GM23338 (cell line): ENCODE measurements at places on chromosomes 2 and 18. TPM values are rescaled to one million over a fixed set of nuclear protein-coding genes. Genes with fewer than 3 reads are reported as not detected.

The CLEC4F gene
- total RNA-seq = not detected in 2 replicates

The RUFY4 gene
- 0.04 TPM in 1 of 2 replicates, not detected in the other for total RNA-seq

The POMC gene
- 7.8 and 12.3 TPM in 2 replicates for total RNA-seq

The MAP2 gene
- total RNA-seq = 3.2 and 4.4 TPM in 2 replicates

DNA sequence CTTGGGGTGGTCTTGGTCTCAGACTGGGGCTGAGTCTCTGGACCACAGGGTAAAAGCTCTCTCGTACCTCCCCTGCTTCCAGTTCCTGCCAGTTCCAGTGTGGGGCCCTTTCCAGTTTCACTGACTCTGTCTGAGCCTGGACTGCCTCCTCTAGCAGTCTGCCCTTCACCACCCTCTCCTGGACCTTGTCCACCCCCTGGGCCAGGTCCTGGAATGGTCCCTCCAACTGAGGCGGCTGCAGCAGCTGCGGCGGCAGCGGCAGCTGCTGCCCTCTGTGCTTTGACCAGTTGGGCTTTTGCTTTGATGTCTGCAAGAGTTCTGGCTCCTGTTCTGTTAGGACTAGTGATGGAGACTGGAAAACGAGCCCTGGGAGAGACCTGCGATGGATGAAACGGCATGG, 70.7 kb upstream of the DTNB start:
- peaks cover 11% of the 10 kb centered on the region; the same call in 1 of the 2 replicates for H3K36me3 ChIP-seq
- H3K27ac ChIP-seq = no peak overlapping the region
- H3K4me1 ChIP-seq = peaks cover 13% of the 10 kb centered on the region
- no peaks in the 10 kb centered on the region for H3K27me3 ChIP-seq

- no peaks in the 10 kb centered on the region for H3K36me3 ChIP-seq
- no peaks in the 10 kb centered on the region for H3K27me3 ChIP-seq
- no peak overlapping the region for H3K27ac ChIP-seq
- no peak overlapping the region for H3K4me3 ChIP-seq
- no peak for DNase-seq
These were observed 202.3 kb downstream of the MYO3B start for GRCh38 chr2:170380267-170380666.

- no peak for DNase-seq
- H3K27me3 ChIP-seq = no peaks in the 10 kb centered on the region
- no peak overlapping the region for H3K27ac ChIP-seq
- no peak overlapping the region for H3K4me3 ChIP-seq
These were observed 39.8 kb upstream of the TMEM163 start for GRCh38 chr2:134758633-134759032.

DNA sequence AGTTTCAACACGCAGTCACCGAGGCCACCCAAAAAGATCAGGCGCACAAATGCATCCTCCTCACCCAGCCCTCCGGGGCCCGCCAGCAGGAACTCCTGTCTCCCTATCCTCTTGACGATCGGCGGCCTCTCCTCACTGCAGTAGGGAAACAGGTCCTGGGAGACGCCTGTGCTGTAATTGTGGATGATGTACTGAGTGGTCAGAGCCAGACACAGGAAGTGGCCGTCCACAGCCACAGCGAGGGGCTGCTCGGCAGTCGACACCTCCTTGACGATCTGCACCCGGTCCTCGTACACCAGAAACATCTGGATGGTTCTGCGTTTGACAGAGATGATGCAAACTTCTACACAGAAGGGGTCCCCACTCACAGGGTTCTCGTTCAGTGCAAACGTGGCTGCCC, 22.0 kb downstream of the TGFBRAP1 start:
- H3K4me3 ChIP-seq = no peak overlapping the region
- 0 out of 2 replicates have a peak, but pooled peaks cover 3% of the 10 kb centered on the region for H3K4me1 ChIP-seq
- no peak overlapping the region for H3K27ac ChIP-seq
- no peaks in the 10 kb centered on the region for H3K27me3 ChIP-seq
- H3K36me3 ChIP-seq = no peaks in the 10 kb centered on the region; the same call in 1 of the 2 replicates

- H3K4me1 ChIP-seq = no peaks in the 10 kb centered on the region
- no peaks in the 10 kb centered on the region for H3K27me3 ChIP-seq
- no peak for DNase-seq
These were observed 14.6 kb downstream of the RAMP1 start for GRCh38 chr2:237873897-237874551.

GRCh38 chr2:150060341-150060740, 427.1 kb downstream of the RND3 start:
- H3K4me1 ChIP-seq = peaks cover 58% of the 10 kb centered on the region
- no peak overlapping the region for H3K4me3 ChIP-seq
- no peaks in the 10 kb centered on the region for H3K36me3 ChIP-seq

- H3K27ac ChIP-seq = no peak overlapping the region
- peaks cover 15% of the 10 kb centered on the region for H3K36me3 ChIP-seq
- H3K27me3 ChIP-seq = no peaks in the 10 kb centered on the region
- H3K4me1 ChIP-seq = no peaks in the 10 kb centered on the region
These were observed 186.8 kb upstream of the FBXO11 start for GRCh38 chr2:48092846-48093803.
